ENCODE measurements at places on chromosomes 3 and 15.

DNA sequence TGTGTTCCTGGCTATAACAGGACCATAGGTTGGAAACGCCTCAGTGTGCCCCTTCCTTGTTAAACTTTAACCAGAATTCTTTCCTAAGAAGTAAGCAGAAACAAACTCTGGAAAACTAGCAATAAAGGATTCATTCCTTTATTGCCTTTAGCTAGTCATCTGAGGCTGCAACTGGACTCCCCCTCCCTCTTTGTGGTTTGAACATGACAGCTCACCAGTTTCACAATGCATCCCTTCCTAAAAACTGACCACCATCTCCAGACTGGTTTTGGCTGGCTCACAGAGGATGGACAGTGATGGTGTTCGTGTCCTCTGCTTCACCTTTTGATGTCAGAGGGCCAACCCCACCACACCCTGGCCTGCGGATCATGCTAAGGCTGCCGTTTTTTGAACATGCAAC, 27.9 kb upstream of the TGFBR2 start:
- DNase-seq: peak; percentile 70

GRCh38 chr3:143998266-143998665, 26.6 kb downstream of the DIPK2A start:
- peak; percentile 42 for DNase-seq

DNA sequence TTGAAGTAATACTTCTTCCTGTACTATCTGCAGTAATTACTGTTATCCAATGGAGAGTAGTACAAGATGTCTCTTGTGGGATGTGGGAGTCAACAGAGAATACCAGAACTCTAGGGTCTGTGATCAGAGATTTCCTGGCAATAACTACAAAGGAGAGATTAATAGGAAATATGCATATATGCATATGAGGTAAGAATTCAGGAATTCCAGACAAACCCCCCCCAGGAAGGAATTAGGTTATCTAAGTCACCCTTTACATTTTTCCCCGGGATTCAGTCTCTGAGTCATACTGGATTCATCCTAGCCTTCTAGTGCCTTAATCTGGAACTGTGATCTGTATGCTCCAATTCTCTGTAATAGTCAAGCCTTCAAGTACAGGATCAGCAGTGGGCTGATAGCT, 49.4 kb downstream of the GTF2E1 start:
- no peak for DNase-seq

DNA sequence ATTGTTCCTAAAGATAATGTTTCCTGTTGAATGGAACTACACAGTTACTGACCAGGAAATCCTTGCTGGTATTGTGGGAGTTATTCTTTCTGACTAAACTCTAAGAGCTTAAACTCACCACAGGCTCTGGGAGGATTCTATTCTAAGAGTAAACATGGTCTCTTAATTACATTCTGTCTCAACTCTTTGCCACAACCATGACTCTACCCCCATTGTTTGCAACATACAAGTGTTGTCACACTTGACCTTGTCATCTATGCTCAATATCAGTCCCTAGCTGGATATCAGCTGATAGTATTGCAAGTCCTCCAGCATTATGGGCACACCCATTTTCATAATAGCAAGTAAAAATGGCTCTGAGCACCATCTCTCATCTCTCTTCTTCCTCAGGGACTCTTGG, 29.6 kb upstream of the SECISBP2L start:
- no peak for DNase-seq

GRCh38 chr15:75661100-75661755, 13.5 kb downstream of the SNX33 start:
- no peak for DNase-seq

DNA sequence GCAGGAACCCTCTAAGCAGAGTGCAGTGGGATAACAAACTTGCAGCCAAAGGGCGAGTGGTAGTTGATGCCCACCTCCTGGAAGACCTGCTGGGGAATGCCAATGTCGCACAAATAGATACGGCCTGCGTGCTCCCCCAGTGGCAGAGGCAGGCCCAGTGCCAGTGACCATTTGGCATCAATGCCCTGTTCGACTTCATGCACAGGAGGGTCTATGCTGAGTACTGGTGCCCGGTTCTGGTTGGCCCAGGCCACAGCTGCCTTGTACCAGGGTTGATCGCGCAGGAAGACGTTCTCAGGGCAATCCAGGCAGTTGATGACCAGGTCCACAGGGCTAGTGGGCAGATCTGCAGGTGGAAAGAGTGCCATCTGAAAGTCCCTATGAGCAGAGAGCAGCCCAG, 17.0 kb downstream of the CLK3 start:
- no peak for DNase-seq

DNA sequence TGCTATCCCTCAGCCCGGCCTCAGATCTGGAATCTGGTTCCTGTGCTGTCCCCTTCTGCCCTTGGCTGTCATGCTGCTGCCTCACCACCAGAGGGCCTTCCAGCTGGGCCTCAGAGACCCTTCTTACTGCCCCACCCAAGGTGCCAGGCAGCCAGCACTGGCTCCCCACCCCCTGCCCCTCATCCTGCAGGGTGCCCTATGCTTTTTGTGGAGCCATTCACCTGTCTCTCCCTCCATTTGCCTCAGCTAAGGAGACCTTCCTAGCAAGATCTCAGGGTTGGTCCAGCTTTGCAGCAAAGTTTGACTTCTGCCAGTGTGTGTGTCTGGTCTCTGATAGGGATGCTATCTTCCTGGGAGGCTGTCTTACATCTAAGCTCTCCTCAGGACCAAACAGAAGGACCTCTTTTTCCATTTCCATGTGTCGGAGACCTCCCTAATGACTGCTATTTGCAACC, 1.9 kb upstream of the VWA5B2 start:
- DNase-seq: peak; percentile 63

DNA sequence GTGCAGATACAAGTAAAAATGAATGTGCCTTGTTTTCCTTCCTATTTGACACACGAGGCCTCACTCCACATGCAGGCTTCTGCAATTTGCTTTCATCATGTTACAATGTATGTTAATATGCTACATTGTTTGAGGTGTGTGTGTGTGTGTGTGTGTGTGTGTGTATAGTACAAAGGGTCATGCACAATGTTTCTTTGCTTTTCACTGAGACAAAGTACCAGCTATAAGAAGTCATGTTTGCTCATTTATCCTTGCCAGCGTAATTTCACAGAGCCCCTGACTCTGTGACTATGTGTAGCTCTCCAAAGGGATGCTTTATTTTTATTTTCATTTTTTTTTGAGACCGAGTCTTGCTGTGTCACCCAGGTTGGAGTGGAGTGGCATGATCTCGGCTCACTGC, 38.0 kb upstream of the NEDD4 start:
- no peak for DNase-seq

DNA sequence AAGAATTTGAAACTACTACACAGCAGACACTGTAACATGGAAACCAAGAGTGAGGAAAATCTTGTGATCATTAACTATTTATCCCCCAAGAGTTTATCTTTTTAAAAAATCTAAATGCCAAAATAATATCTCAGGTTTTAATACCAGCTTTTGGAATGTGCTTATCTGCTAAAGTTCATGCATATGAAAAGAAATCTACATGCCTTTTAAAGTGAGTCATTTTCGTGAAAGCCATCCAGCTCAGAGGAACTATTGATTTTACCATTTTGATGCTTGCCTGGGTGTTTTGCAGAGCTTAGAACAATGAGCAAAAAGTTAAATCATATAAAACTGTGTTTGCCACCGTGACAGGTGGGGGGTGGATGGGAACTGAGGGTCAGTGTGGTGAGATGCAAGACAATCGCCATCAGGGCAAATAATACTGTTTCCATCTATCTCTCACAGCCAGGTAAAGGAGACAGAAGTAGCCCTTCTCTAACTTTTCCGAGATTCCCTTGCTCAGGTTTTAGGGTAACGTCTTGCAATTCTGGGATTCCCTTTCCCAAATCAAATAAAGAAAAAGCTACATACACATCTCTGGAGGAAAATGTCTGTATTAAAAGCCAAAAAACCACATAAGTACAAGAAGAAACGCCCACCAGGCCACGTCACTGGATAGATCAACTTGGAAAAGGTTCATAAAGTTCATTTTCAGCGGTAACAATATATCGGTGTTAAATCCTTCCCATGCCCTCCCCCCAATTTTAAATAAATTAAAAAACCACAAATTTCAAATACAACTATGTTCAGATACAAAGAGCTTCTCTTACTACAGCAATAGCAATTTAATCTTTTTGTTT, 2.0 kb downstream of the TMEM158 start:
- DNase-seq: no peak

- no peak for DNase-seq
Measured at GRCh38 chr3:49131576-49131975, 1.3 kb downstream of the LAMB2 start.

GRCh38 chr3:150216866-150217600, 191.1 kb upstream of the TSC22D2 start:
- no peak for DNase-seq

GRCh38 chr15:73295630-73296286, 73.0 kb downstream of the HCN4 start:
- peak; percentile 43 for DNase-seq

- no peak for DNase-seq
Measured at GRCh38 chr3:50078622-50079021, 10.1 kb upstream of the RBM5 start.

DNA sequence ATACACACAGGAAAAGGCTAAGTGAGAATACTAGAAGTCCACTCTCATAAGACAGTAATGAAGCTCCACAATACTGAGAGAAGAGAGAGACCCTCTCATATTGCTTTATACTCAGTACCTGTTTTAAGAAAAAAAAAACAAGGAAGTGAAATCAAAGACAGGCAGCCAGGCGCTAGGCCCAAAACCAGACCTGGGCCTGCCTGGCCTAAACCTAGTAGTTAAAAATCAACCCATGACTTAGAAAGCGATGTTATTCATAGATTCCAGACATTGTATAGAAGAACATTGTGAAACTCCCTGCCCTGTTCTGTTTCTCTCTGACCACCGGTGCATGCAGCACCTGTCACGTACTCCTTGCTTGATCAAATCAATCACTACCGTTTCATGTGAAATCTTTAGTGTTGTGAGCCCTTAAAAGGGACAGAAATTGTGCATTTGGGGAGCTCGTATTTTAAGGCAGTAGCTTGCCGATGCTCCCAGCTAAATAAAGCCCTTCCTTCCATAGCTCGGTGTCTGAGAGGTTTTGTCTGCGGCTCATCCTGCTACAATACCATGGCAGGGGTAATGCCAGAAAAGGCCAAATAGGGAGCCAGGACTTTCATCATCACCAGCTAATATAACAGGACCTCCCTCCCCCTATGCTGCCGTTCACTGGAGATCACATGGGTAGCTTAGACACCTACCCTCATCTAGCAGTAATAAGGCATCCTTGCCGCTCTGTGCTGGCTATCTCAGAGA, 1294.1 kb downstream of the NSUN3 start:
- no peak for DNase-seq

- no peak for DNase-seq
Measured at GRCh38 chr3:156311930-156312329, 191.6 kb downstream of the KCNAB1 start.

GRCh38 chr15:58582160-58582559, 150.4 kb downstream of the LIPC start:
- no peak for DNase-seq

All from CD4-positive, alpha-beta T cell treated with Interleukin-1 beta for 1 hour (primary cell).